Stimulated activated CD4-positive, alpha-beta T cell treated with anti-CD3 and anti-CD28 coated beads, Interleukin-12 subunit alpha, Interleukin-12 subunit beta, amount 100 ng/mL, for 48 hours (primary cell): ENCODE measurements at places on chromosomes 11 and 22.

DNA sequence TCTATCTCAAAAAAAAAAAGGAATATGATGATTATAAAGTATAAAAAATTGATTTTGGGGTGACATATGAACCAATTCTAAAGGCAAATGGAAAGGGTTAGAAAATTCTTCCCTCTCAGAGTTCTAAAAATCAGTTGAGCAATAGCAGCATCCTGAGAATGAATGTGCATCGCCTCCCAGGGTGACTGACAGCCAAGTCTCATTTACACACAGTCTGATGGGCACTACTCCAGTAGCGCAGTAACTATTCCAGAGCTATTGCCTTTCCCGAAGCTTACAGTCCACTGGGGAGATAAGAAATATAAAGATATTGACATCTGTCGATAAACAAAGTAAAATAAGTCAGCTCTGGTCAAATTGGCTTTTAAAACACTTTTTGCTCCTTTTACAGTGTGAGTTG is 32.3 kb upstream of the SORL1 start:
- no peak for DNase-seq

GRCh38 chr11:64269540-64270220 is 14.8 kb downstream of the BAD start:
- DNase-seq, result peak; percentile 97

- DNase-seq, result no peak
Measured at GRCh38 chr11:30328681-30329080, 5.8 kb downstream of the ARL14EP start.

DNA sequence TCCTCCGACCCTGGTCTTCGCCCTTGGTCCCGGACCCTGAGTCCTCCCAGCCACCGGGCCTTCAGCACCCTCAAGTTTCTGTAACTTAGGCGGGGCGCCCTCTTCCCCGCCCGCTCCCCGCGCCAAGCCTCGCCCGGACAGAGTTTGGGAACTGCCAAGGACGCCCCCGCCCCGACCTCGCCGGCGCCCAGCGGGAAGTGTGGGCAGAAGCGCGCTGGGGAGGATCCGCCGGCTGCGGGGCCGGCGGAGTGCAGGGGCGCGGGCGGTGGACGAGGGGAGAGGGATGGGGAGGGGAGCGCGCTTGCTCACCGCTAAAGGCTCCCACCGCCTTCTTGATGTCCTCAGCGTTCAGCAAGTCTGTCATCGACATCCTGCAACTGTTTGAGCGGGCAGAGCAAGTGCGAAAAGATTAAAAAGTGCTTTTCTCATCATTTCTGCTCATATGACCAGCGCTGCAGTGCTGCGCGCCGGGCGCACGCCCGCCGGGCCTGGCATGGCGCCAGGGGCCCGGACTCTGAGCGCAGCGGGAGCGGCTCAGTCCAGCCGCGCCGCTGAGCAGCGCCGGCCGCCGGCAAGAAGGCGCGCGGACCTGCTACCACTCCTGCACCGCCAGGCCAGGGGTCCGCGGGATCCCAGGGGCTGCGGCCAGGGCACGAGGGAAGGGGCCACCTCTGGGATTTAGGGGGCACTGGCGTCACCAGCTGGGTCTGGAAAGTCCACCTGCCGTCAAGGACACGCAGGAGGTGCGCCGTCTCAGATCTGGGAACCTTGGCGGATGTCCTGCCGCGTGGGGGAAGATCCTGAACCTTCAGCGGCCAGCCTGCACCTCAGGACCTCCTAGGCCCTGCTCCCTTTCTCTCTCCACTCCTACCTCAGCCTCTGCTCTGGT is at the start of gene PVALB:
PVALB (minus strand) TSS at position 400 of the 889 bp plus-strand sequence; CDS start at position 370, 30 bp downstream.
- DNase-seq, result no peak

- no peak for DNase-seq
Measured at GRCh38 chr11:1873048-1873812, 18.5 kb downstream of the PRR33 start.

DNA sequence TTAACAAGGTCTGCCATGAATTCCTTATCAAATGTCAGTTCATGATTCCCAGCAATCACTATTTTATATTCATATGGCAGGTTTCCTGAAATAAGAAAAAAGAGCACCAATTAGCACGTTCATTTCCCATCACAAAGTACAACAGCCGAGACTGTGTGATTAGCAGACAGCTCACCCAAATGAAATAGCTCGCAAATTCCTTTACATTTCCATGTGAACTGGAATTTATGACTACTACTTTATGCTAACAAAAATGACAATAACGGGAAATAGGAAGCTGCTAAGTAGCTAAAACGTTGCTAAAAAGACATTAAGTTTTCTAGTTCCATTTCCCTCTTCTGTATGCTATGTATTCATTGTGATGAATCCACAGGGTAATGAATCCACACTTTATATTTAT is 90.7 kb downstream of the MPPED2 start:
- no peak for DNase-seq

DNA sequence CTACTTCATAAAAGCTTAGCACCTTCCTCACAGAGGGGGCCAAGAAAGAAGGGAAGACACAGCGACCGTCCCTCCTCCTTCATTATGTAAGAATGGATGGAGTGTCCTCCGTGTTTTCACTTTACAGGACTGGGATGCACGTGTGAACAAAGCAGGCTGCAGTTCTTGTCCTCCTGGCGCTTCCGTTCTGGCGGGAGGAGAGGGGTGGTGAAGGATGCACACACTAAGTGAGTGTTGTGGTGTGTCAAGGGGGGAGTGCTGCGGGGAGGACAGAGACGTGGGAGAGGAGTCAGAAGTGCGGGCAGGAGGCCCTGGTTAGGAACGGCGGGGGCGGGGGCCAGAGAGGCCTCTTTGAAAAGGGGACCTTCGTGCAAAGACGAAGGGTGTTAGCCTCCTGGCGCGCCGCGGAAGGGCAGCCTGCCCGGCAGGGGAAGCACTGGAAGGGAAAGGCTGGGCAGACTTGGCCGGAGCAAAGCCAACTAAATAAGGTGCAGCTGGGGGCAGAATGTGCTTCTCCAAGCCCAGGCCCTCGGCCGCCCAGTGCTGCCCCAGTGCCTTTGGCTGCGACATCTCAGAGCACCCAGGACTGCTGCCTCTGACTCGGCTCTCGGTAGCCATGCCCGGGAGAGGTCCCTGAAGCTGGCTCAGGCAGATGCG is 27.0 kb upstream of the IGSF9B start:
- DNase-seq, result no peak

DNA sequence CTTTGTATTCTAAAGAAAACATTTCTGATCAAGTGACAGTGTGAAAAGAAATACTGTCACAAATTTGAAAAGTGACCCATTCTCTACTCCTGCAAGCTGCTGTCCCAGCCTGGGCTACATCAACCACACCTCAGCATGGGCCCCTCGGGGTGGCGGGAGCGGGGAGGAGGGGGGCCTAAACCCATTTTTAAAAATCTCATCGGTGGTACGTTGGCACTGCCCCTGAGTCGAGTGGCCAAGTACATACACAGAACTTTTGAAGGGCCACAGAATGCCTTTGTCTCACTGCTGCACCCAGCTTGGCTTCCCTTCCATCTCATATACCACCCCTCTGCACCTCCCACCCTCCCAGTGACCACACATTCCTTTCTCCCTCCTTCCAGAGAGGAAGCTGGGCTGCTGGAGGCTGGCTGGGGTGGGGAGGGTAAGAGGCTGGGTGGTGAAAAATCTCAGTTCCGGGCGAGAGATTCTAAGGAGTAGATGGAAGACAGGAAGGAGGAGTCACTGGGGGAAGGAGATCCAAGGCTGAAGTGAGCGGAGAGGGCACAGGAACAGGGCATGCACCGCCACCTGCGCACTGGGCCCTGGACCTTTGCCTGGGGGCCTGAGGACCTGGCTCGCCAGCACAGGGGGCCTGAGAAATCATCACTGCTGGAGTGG is 21.1 kb downstream of the FXYD6 start:
- no peak for DNase-seq

DNA sequence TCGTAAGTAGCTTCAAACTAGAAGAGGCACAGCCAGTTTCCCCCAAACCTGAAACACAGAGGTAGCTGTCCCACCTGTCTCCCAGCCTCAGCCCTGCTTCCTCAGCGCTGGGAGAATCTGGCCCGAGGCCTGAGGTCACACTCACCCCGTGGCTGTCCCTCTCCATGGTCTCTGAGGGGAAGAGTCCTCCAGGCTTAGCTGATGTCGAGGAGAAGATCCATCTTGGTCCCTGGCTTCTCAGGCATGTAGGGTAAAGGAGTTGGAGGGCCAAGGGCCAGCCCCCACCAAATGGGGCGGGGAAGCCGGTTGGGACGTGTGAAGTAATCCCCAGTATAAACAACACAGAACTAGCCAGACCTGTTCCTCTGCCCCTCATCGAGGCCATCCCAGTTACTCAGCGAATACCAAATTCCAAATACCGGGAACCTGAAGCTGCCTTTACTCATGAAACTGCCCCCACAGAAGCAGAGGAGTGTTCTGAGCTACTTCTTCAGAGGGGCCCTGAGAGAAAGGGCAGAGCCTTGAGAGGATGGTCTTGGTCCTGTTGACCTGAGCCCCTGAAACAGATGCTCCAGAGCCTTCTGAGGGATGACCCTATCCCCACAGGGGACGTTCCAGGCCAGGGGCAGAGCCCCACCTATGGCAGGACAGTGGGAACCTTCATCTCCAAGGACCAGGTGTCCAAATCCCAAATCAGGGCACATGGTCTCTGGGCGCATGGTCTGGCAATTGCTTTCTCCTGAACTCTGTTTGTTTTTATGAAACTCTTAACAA is at the start of gene TMPRSS13:
TMPRSS13 (minus strand) TSS at position 261 of the 774 bp plus-strand sequence; CDS start at position 166, 95 bp downstream.
- no peak for DNase-seq

GRCh38 chr11:66922551-66922950 is 35.6 kb downstream of the PC start:
- DNase-seq, result no peak

GRCh38 chr22:22422629-22423112 is 85.9 kb downstream of the ZNF280B start:
- peak; percentile 68 for DNase-seq

DNA sequence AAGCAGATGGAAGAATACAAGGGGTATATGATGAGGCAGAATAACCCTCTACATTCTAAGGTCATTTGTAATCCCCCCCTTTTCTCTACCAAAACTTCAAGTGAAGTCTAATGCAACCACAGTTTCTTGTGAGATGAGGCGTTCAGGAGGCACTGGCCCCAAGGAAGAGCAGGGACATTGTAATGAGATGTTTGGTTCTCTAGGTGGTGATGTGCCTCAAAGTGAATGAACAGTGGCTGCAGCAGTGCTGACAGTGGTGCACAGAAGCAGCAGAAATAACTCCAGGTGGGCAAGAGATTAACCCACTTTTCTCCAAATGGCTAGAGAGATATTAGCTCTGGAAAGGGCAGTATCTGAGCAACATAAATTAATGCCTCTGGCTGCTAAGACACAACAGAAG is 33.8 kb downstream of the PDGFD start:
- no peak for DNase-seq

- DNase-seq, result no peak
Measured at GRCh38 chr11:14118072-14118471, 155.5 kb downstream of the SPON1 start.

DNA sequence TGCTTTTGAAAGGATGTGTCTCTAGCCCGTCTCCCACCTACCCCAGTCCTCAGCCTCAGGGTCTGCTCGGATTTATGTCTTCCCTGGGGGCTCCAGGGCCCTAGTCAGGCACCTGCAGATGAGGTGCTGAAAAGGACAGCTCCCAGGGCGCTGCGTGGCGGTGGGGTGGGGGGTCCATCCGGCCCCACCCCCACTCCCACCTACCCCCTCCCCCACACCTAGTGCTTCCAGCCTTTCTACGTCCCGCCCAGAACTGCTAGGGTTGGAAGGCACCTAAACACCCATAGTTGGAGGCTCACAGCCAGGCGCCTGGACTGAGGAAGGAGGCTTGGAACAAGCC is 1.4 kb upstream of the ROBO3 start:
- DNase-seq, result no peak

- DNase-seq, result no peak
Measured at GRCh38 chr11:13376838-13377237, 86.2 kb downstream of the BTBD10 start.

GRCh38 chr11:44960200-44960845 is 9.6 kb upstream of the TP53I11 start:
- DNase-seq, result no peak

DNA sequence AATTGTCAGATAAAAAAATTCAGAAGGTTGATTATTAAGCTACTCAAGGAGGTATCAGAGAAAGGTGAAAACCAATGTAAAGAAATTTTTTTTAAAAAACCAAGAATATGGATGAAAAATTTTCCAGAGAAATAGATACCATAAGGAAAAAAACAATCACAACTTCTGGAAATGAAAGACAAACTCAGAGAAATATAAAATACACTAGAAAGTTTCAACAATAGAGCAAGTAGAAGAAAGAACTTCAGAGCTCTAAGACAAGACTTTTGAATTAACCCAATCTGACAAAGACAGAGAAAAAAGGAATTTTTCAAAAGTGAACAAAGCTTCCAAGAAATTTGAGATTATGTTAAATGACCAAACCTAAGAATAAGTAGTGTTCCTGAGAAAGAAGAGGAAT is 62.9 kb upstream of the TEAD1 start:
- DNase-seq, result no peak

DNA sequence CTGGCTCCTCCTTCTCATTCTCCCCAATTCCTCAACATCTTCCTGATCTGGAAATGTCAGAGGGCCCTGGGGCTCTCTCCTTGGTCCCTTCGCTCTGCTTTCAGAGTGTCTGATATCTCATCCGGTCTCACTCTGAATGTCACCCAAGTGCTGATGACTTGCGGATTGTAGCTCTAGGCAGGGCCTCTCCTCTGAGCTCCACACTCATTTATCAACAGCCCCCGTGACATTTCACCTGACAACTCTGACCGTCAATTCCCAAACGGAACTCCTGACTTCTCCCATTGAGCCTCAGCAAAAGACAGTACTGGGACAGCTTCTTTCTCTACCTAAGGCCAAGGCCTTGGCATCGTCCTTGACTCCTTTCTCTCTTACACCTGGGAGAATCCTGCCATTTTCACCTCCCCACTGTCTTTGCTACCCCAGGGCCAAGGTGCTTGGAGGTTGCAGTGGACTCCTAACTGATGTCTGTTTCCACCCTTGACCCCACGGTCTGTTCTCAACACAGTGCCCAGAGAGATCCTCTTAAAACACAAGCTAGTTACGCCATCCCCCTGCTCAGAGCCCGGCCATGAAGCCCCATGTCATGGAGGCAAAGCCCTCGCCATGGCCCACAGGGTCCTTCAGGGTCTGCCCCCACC is 57.5 kb upstream of the THY1 start:
- DNase-seq, result no peak

DNA sequence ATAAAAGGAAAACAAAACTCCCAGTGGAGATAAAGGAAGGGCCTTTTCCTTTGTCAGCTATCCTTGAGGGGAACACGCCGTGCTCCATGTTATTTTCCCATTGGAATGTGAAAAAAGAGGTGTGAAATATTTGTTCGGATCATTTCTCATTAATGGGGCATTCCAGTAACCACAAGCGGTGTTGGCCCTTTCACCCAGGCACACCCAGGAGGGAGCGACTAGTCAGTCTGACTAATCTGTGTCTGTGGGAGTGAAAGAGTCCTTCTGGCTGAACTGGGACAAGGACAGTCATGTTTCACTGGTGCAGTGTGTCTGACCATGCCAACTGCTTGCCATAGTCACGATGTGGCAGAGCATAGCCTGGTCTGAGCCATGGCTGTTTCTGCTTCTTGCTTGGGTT is 13.0 kb upstream of the MYEOV start:
- DNase-seq, result no peak
